ENCODE measurements at places on chromosomes 13 and 19.

- DNase-seq, result no peak
Measured at GRCh38 chr13:49044008-49044407, 68.3 kb downstream of the FNDC3A start.

DNA sequence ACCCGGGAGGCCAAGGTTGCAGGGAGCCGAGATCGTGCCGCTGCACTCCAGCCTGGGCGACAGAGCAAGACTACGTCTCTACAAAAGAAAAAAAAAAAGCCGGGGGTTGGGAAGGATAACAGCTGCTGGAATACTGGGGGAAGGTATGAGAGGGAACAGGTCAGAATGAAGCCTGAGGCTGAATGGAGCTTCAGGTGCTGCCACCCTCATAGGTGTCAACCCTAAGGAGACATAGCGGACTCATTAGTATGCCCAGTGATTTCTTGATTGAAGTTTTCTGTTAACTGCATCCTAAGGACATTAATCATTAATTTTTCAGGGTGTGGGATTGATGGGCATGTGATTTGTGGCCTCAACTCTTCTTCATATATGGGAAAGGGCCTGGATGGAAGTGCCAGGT is 6.0 kb downstream of the SMARCA4 start:
- DNase-seq, result no peak

DNA sequence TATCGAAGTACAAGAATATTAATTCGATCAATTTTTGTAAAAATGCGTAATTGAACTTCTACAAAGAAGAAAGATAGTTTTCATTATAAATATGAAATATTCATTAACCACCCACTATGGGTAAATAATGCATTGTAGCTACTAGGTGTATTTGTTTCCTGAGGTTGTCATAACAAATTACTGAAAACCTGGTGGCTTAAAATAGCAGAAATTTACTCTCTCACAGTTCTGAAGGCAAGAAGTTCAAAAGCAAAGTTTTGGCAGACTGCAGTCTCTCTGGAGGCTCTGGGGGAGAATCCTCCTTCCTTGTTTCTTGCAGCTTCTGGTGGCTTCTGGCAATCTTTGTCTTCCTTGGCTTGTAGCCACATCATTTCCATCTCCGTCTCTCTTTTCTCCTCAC is 99.2 kb upstream of the MIR17HG start:
- no peak for DNase-seq

DNA sequence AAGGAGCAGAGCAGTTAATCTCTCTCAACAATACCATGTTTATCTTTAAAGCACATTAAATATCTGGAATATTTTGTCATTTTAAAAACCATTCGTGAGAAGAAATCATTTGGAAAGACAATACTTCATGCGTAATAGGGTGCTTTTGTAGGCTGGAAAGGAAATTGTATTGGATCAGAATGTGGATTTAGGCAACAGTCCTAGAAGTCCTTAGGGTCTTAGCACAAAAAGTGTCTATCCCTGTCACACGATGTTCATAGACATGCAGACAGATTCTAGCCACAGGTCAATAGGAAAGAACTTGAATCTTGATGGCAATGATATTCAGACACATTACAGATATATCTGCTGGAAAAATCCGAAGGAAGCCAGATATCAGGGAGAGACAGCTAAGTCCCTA is 156.0 kb downstream of the KCTD12 start:
- DNase-seq, result no peak

GRCh38 chr19:50735869-50736268 is 12.7 kb downstream of the CLEC11A start:
- DNase-seq, result no peak

- DNase-seq, result no peak
Measured at GRCh38 chr13:59689057-59689456, 474.7 kb downstream of the DIAPH3 start.

GRCh38 chr13:20053016-20053415 is 94.5 kb downstream of the ZMYM2 start:
- no peak for DNase-seq

DNA sequence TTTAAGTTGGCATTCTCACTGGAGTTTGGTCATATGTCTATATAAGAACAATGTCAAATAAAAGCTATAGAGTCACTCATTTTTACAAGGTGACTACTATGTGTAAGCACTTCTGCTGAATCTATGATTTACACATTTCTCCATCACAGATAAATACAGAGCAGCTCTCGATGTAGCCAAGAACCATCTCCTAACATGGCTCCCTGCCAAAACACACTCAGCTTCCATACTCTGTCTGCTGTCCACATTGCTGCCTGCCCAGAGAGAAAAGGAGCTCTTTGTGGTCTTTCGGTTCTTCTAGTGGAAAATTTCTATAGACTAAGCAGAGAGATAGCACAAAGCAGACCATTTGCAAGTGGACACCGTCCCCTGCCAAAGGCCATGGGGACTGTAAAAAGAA is 190.9 kb upstream of the KLF12 start:
- DNase-seq, result no peak

- DNase-seq, result no peak
Measured at GRCh38 chr19:40143612-40144011, 47.6 kb upstream of the MAP3K10 start.

DNA sequence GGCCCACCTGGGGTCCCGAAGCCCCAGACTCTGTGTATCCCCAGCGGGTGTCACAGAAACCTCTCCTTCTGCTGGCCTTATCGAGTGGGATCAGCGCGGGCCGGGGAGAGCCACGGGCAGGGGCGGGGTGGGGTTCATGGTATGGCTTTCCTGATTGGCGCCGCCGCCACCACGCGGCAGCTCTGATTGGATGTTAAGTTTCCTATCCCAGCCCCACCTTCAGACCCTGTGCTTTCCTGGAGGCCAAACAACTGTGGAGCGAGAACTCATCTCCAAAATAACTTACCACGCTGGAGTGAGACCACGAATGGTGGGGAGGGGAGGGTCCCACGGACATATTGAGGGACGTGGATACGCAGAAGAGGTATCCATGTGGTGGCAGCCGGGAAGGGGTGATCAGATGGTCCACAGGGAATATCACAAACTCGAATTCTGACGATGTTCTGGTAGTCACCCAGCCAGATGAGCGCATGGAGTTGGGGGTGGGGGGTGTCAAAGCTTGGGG is 1.0 kb upstream of the ICAM5 start:
- no peak for DNase-seq

DNA sequence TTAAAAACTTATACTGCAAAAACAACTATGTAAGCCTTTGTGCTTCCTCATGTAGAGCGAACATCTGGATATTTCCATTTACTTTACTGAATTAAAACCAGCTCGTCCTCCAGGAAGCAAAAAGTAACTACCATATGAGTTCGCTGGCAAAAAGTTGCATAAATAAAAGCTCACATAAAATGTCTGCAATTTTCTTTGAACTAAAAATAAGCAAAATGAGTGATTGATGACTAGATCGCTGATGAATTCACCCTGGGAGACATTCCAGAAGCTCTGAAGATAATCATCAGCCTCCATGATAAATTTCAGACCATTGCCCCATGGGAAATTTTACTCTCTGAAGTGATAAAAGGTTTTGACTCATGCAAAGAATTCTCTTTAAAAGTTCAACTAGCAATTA is 67.3 kb upstream of the SACS start:
- DNase-seq, result no peak

DNA sequence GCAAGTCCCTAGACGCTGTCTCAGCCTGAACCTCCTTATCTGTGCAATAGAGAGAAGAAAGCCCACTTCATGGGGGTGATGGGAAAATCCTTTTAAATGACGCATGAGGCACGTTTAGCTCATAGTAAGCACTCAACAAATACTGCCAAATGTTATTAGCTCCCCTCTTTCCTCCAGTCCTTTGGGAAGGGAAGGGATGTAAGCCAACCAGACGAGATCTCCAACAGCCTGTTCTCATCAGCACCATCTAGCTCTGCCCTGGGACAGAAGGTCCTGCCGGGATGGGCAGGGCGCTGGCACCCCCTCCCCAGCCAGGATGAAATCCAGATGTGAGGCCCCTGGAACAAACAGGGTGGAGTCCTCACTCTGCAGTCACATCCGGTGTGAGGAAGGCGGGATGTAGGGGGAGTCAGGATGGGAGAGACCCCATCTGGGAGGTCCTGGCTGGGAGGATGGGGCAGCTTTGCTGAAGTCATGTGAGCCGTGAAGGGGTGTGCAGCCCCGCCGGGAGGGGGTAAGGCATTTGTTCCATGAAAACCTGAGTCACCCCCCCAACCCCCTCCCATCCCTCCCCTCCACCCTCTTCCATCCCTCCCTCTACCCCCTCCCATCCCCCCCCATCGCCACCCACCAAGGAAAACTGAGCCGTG is 4.6 kb downstream of the S1PR2 start:
- no peak for DNase-seq

GRCh38 chr13:75432811-75433244 is 49.1 kb downstream of the TBC1D4 start:
- no peak for DNase-seq

DNA sequence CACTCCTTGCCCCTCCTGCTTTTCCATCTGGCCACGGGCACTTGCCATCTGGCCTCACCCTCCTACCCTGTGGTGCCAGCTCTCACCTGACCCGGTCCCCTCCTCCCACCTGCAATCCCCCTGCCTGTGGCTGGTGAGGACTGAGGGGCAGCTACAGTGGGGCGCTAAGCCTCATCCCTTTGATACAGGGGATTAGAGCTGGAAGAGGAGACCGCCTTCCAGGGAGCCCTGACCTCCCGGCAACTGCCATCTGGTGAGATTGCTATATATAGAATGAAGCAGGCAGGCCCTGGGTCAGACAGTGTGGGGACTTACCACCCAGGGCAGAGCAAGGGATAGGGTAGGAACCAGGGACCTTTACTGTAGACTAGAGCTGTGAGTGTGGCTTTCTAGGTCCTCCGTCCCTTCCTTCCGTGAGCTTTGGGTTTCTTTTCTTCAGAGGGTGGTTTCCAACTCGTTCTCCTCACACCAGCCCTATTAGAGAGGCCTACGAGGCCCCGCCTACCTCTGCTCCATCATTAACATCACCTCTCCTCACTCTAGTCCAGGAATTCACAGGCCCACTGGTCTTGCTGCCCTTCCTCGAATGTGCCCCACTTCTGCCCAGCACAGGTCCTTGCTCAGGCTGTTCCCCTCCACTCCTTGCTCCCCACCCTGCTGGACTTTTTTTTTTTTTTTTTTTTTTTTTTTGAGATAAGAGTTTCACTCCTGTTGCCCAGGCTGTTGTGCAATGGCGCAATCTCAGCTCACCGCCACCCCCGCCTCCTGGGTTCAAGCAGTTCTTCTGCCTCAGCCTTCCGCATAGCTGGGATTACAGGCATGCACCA is 7.7 kb downstream of the KASH5 start:
- no peak for DNase-seq

- DNase-seq, result no peak
Measured at GRCh38 chr13:112510002-112510780, 77.8 kb downstream of the TUBGCP3 start.

GRCh38 chr13:32659736-32660135 is 73.5 kb downstream of the PDS5B start:
- no peak for DNase-seq

DNA sequence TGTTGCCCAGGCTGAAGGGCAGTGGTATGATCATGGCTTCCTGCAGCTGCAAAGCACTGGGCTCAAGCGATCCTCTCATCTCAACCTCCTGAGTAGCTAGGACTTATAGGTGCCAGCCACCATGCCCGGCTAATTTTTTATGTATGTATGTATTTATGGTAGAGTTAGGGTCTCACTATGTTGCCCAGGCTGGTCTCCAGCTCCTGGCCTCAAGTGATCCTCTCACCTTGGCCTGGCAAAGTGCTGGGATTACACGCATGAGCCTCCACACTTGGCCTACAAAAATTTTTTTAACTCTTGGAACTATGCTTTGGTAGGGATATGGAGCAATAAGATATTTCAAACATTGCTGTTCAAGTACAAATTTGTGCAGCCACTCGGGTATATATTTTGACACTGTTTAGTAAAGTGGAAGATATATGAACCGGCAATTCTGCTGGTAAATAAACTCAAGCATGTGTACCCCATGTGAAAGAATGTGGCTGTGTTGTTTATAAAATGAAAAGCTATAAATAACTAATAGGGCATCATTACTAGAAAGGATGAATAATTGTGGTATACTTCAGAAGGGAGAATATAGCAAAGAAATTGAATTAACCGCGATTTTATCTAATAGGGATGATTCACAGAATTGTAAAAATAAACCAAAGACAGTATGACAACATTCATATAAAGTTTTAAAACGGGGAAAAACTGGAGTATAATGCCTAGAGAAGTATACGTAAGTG is 1.1 kb downstream of the ZNF566 start:
- no peak for DNase-seq

DNA sequence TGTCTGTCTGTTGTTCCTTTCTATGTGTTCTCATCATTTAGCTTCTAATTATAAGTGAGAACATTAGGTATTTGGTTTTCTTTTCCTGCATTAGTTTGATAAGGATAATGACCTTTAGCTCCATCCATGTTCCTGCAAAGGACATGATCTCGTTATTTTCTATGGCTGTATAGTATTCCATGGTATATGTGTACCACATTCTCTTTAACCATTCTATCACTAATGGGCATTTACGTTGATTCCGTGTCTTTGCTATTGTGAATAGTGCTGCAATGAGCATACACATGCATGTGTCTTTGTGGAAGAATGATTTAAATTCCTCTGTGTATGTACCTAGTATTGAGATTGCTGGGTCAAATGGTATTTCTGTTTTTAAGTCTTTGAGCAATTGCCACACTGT is 1799.7 kb downstream of the SLITRK5 start:
- DNase-seq, result no peak

DNA sequence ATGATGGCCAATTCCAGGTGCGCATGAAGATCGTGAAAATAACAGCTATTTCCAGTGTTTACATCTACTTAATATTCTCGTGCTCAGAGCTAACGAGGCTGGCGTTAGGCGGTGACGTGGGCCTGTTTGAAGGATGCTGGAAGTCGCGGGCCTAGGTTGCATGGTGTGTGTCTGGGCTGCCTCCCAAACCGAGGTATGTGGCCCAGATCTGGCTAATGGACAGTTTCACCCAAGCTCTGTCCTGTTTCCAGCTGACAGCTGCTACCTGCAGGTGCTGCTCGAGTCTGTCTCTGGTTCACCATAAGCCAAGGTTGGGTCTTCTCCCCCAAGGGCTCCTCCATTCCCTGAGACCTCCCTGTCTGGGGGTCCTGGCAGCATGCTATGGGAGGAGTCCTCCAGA is 40.5 kb upstream of the KCTD15 start:
- DNase-seq, result no peak

DNA sequence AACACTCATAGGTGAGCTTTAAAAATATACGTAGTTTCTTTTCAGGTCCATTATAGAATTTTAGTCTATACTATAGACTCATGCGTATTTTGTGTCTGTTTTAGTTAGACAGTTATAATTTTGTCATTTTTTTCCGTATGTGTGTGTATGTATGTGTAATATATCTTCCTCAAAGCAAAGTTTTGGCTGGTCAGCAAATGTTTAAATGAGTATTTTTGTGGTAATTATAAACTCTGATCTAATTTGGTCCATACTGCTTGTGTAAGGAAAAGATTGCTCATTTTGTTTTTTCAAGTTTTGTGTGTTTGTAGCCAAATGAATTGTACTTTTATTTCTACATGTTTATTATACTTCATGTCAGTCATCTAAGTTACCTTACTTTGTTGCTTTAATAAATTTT is 20.5 kb downstream of the KCTD4 start:
- no peak for DNase-seq

- DNase-seq, result no peak
Measured at GRCh38 chr13:63190742-63191141, 1775.1 kb upstream of the PCDH20 start.
